ENCODE measurements at places on chromosomes 2 and 18.

DNA sequence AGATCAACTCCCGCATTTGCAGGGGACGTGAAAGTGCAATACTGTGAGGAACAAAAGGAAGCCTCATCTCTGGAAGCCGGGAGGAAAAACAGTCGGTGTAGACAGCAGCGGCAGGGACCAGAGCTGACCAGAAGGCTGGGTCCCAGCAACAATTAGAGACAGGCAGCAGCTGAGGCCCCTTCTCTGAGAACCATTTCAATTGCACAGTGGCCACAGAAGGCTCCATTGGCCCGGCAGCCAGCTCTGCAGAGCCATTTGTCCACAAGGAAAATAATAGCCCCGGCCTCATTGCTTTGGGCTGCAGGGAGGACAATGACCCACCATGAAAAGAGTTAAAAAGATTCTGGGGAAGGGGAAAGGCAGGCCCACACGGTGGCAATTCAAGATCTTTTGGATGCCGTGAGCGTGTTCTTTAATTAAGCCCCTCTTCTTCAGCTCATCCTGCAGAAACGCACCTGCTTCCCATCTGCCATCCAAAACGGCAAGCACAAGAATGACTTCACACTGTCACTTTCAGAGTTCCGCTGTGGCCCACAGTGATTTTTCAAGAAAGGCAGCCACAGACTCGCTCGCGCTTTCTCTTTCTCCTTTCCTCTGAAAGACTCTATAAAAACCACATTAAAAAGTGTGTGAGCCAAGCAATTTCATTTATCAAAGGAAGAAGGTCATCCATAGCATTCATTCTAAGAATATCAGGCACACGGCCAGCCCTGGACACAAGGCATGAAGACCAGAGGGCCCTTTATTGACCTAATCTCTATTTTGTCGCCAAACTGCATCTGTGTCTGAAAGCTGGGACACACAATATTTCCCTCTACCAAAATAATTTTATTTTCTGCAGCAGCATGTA is 293.6 kb downstream of the SOX11 start:
- DNase-seq: no peak

GRCh38 chr2:63049970-63050333 is 678 bp upstream of the OTX1 start:
- DNase-seq: no peak

- no peak for DNase-seq
Observed at GRCh38 chr2:7896940-7897487, 784.8 kb upstream of the ID2 start.

- no peak for DNase-seq
Observed at GRCh38 chr2:146939991-146940685, 904.7 kb upstream of the ACVR2A start.

GRCh38 chr2:229346816-229347540 is 75.9 kb upstream of the PID1 start:
- DNase-seq: no peak

GRCh38 chr2:155839436-155839835 is 493.1 kb downstream of the NR4A2 start:
- DNase-seq: no peak

- DNase-seq: no peak
Observed at GRCh38 chr2:177393203-177393755, 706 bp downstream of the AGPS start.

GRCh38 chr2:23475473-23475872 is 90.5 kb downstream of the KLHL29 start:
- no peak for DNase-seq

Data from keratinocyte (primary cell).